ENCODE measurements at places on chromosomes 5 and 9.
A peak's percentile ranks its signal among the peaks of the same experiment; 100 is the strongest.

DNA sequence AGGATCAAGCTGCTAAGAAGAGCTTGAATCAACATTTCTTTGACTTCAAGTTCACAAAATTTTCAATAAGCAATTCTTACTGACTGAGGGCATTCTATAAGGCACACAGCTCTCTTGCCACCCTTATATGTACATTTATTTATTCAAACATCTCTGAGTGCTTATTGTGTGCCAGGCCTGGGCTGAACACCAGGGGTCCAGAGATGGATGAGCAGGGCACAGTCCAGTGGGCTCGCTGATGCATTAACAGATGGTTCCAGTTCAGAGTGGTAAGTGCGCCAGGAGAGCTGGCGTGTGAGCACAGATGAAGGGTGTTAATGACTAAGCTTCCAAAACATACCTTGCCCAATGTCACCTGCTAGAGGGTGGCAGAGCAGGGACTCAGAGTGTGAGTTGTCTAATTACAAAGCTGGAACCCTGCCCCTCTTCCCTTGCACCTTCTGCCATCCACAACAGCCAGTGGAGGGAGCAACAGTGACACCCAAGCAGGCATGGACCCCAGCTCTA is 24.6 kb downstream of the ALG2 start:
- DNase-seq: no peak

DNA sequence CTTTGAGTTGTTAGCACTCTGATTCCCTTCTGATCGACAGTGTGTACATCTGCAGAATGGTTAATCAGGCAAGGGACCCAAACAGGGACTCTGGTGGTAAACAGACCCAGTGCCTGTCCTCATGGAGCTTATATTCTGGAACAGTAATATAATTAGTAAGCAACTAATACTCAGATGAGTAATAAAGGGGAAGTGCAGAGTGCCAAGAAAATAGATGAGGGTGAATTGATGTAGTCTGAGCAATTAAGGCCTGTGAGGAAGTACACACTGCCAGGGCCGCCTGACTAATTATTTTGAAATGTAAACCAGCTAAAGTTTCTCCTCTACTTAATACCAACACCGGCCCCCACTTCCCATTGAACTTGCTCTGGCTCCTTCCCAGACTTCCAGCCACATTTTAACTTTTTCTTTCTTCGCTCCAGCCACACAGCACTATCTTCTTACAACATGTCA is 4.2 kb downstream of the DHX29 start:
- DNase-seq: no peak

DNA sequence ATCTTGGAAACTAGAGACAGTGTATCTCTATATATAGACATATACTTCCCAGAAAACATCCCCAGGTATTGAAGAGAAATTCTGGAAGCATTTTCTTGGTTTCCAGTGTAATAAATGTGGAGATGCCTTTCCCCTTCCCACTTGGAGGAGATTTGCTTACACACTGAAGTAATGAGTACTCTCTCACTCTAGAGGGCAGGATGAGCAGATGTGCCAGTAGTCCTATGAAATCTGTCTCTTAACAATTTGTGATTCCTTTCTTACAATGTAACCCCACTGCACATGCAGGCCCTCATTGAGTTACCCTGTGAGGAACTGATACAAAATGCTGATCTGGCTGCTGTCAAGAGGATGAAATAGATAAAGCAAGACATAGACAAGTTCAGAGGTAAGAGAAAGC is 567.2 kb downstream of the SLCO4C1 start:
- DNase-seq: no peak

- DNase-seq: no peak
Measured at GRCh38 chr9:14301583-14302021, 12.3 kb downstream of the NFIB start.

GRCh38 chr5:74576941-74577456 is 63.5 kb downstream of the ENC1 start:
- DNase-seq: no peak

GRCh38 chr9:18002718-18003438 is 424.0 kb downstream of the SH3GL2 start:
- DNase-seq: no peak

DNA sequence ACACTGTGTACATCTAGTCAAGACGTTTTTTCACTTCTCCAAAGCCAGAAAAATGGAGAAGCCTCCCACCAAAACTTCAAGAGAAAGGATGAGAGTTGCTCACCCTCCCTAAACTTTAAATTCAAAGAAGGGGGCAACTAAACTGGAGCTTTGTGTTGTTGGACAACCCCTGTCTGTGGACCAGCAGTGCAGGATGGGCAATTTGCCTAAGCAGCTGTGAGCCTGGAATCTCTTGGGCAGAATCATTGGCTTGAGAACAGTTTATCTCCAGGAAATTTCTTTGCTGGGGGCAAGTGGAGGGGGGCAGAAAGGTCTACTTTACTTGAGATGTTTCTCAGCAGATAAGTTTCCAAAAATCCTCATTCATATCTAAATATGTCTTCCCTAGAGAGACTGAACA is 151.8 kb downstream of the MUSK start:
- no peak for DNase-seq

DNA sequence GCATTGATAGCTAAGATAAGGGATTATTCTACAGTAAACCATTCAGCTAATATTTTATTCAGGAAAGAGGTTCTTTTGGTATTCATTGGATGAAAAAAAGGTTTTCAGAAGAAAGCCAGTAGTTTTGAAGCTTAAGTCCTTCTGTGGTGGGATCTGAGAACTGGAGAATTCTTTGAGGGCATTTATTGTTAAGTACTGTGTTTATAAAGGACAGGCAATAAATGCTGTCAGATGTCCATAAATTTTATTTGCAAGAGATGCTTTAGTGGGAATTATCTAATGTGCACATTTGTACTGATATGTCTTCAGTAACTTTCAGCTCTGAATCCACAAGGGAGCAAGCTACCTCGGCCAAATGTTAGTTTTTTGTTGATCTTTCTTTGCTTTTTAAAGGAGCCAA is 321.3 kb downstream of the MARCHF11 start:
- DNase-seq: no peak

GRCh38 chr5:2147504-2148311 is 265.0 kb upstream of the IRX4 start:
- no peak for DNase-seq

DNA sequence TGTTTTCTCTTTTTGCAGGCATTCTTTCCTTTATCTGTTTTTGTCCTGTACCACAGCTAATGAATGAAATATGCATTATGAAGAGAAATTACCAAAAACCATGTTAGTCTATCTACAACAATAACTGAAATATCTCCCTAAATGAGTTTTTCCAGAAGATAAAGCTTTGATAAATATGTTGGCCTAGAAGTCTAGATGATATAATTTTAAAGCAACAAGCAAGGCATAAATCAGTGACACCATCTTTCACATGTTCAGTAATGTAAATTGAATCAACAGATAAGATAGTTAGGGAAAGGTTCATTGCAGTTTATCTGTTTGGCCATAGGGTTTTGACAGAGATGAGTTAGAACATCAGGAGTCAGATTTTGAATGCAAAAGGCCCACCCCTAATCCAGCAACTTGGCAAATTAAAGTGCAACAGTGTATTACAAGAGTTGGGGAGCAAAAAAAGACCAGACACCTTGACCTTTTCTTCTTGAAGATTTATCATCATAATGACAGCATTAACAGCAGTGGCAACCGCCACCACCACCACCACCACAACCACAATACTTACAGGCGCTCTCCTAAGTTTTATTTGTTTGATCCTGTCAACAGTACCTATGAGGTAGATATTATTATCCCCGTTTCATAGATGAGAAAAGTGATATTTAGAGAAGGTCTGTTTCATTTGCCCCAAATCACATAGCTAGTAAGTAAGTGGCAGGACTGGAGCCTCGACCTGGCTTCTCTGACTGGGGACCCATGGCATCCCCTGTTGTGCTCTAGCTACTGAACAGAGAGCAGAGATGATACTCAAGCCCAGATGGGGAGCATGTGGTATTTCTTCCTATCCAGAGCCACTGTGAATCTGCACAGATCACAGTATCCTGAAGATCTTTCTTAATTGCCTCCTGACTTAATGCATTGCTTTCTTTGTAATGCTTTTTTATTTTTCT is 122.8 kb upstream of the DHFR start:
- peak; percentile 27 for DNase-seq

- DNase-seq: no peak
Measured at GRCh38 chr5:94707359-94707758, 88.9 kb downstream of the SLF1 start.

DNA sequence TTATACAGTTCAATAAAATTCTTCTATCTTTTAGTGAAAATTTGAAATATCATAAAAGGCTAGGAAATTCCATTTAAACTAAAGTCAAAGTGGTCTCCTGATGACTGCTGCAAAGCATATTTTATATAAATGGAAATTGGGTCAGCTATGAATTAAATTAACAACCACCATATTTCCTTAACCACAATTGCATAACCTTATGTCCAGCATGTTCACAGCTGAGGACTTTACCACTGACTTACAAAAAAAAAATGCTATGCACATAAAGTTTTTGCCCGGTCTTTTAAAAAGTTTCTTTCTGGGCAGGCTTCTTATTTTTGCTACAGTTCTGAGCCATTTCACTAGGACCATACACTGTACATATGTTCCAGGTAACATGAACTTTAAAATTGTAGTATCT is 208.6 kb upstream of the RGMB start:
- DNase-seq: no peak

DNA sequence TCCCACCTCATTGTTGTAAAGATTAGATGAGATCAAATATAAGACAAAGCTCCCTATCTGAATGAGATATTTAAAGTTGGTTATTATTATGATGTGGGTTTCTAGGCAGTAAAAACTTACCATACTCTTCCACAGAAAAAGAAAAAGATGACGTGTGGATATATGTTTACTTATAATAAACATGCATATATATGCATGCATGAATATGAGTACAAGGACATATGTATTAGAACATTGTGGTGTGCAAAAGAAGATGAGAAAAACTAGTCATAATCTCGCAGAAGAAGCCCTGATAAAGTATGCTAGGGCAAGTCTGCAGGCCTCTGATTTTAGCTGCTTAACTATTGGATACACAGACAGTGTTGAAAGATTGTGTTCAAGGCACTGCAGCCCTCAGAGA is 10.1 kb upstream of the THBS4 start:
- no peak for DNase-seq

- DNase-seq: no peak
Measured at GRCh38 chr9:113480612-113481011, 17.1 kb downstream of the RGS3 start.
